ENCODE measurements at places on chromosomes 2 and 18.

DNA sequence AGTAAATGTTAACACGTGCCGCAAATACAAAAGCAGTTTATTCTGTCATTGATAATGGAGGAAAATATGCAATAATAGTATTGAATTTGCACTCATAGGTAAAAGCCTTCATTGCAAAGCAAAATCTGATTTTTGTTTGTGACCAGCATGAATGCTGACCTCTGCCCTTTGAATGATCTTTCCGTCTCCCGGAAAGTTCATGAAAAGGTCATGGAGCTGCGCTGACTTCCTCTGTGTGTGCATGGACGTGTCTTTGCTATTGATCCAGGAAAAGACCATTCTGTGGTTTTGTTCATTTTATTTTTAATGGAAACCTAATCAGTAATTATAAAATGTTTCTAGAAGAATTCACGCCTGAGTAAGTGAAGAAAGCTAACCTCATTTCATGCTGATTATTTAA, 320.0 kb downstream of the MTX2 start:
- no peak for DNase-seq

- no peak for DNase-seq
Measured at GRCh38 chr2:140344838-140345237, 1564.6 kb upstream of the NXPH2 start.

DNA sequence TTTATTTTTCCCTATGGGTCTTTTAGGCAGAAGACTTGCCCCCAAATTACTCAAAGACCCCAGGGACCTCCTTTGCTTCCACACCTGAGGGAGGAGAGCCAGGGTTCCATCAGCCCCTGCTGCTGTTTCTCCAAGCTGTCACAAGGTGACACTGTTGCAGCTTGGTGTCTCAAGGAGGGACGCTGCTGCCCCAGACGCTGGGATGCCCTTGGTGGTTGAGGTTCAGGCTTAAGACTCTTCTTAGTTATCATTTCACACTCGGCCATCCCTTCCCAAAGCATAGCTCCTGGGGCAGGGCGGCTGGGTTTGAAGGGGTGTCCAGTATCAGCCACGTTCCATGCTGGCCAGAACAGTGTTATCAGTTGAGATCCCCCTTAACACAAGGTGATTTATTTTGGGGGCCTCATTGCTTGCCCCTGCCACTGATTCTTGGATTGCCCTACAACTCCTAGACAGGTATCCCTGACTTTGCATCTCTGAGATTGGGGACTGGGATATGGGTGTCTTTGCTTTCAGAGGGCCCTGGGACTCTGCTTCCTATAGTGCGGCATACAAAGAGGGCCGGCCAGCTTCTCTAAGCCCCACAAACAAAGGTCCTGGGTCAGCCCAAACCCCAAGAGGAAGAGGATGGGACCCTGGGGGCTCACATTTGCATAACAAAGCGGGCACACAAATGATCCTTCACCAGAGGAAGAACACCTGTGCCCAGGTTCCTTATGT, 22.7 kb downstream of the GPR55 start:
- DNase-seq: no peak

DNA sequence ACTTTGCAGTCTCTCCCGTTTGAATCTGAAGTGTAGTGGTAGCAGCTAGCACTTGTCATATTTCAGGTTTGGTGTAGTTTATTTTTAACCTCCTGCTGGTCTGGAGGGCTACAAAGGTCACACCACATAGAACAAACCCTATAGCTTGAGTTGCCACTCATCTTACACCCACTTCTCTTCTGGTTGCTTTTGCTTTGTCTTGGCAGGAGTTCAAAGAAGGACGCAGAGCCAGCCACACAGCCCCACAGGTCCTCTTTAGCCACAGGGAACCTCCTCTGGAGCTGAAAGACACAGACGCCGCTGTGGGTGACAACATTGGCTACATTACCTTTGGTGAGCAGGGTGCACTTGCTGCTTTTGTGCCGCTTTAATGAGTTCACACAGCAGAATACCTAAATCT, 15.6 kb upstream of the GPBAR1 start:
- no peak for DNase-seq

GRCh38 chr18:54802686-54803395, 25.4 kb upstream of the RAB27B start:
- DNase-seq: no peak

- DNase-seq: no peak
Measured at GRCh38 chr18:44724105-44724778, 43.6 kb downstream of the SETBP1 start.

DNA sequence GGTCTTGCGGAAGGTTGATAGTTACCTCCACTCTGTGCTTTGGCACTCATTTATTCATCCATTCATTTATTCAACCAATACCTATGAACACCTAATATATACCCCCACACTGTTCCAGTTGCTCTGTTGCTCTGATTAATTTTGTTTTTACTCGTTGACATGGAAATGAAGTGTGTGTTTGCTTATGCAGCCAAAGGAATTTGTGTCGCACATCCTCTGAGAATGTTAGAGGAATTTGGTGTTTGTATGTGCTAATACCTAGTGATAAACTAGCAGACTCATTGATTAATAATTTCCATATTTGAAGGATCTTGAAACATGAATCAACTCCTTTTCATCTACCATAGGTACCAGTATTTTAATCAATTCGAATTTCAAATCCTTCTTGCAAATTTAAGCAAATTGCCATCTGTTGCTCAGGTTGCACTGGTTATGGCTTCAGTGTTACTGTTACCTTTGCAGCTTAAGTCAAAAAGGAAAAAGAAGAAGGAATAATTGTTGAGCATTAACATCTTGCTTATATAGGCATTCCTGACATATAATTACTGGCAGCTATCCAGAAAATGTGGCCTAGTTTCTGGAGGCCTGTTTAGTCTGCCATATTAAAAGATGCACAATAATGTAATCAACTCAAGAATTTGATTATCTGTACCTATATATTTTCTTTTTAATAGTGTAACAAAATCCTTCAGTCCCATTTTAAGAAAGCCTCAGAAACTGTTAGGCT, 25.7 kb upstream of the CRIM1 start:
- no peak for DNase-seq

DNA sequence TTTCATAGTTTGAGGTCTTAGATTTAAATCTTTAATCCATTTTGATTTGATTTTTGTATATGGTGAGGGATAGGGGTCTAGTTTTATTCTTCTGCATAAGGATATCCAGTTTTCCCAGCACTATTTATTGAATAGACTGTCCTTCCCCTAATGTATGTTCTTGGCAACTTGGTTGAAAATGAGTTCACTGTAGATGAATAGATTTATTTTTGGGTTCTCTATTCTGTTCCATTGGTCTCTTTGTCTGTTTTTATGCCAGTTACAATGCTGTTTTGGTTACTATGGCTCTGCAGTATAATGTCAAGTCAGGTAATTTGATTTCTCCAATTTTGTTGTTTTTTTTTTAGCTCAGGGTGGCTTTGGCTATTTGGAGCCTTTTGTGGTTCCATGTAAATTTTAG, 5.9 kb downstream of the FAM171B start:
- DNase-seq: no peak

- DNase-seq: no peak
Measured at GRCh38 chr2:105972246-105972645, 221.9 kb downstream of the UXS1 start.
